Activated T-cell treated with anti-CD3 and anti-CD28 coated beads, Interleukin-2, amount 50 U/mL, for 4 hours (primary cell): ENCODE measurements at places on chromosomes 11 and 22. TPM values are rescaled to one million over a fixed set of nuclear protein-coding genes. Genes with fewer than 3 reads are reported as not detected.

- DNase-seq, result no peak
These were observed 20.4 kb upstream of the GRAMD1B start for GRCh38 chr11:123409456-123410217.

- no peak for DNase-seq
These were observed 162.3 kb downstream of the TRIM29 start for GRCh38 chr11:119975561-119976152.

DNA sequence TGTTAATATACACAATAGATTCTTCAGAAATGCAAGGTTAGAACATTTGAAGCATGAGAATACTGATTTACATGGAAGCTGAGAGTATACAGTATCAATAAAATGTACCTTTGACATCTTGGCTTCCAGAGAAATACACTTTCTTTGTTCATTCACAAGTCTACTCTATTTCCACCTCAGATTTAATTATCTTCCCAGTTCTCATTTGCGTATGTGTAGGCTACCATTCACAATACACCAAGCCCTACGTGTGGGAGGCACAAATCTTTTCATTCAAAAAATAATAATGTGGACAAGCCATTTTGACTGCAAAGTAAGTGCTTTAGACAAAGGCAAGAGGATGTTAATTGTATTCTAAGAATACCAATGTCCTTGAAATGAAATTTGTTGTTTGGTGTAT, 132.7 kb upstream of the MTMR2 start:
- no peak for DNase-seq

DNA sequence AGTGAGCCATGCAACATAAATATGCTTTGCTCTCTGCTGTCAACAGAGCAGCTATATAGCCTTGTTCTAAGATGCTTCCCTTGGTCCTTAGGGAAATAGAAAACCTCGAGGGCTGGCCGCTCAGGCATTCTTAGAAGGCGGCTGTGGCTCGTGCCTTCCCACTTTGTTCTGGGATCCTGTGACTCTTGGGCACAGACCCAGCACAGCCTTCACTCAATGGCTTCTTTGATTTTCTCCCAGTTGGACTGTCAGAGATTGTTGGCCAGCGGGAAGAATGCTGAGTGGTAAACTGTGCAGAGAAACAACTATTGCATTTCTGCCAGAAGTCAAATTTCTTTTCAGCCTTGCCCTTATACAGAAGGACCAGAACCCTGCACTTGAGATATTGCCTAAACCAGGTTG, 9.5 kb upstream of the MICAL2 start:
- no peak for DNase-seq

Gene SHISAL1
- not detected for total RNA-seq

Gene RFPL2
- total RNA-seq, result not detected

Gene KRTAP5-7
- total RNA-seq, result not detected

Gene GPR83
- total RNA-seq, result not detected
